Activated CD4-positive, CD25-positive, alpha-beta regulatory T cell treated with anti-CD3 and anti-CD28 coated beads, Interleukin-2, amount 50 U/mL, for 24 hours (primary cell): ENCODE measurements at places on chromosomes 2 and 18.

DNA sequence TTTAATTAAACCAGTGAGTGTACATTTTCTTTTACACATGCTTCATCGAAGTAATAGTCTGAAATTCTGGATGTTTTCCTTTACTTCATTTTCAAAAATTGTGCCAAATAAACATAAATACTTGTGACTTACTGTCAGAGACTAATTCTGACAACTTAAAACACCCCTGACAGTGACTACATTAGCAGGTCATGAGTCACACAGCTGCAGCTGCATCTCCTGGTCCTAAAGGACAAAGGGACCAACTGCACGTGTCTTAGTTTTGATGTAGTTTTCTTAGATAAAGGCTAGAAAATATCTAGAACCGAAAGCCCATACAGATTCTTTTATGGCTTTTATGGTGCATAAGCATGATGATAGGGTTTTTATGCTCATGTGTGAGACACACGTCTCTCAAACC is 29.6 kb upstream of the DSC3 start:
- ATAC-seq = no peak

- no peak for ATAC-seq
Measured at GRCh38 chr18:76674596-76674995, 147.8 kb upstream of the ZNF236 start.

GRCh38 chr18:23151414-23152099 is 16.3 kb downstream of the CABLES1 start:
- ATAC-seq = no peak

- ATAC-seq = no peak
Measured at GRCh38 chr2:219022616-219023015, 18.7 kb downstream of the CFAP65 start.

DNA sequence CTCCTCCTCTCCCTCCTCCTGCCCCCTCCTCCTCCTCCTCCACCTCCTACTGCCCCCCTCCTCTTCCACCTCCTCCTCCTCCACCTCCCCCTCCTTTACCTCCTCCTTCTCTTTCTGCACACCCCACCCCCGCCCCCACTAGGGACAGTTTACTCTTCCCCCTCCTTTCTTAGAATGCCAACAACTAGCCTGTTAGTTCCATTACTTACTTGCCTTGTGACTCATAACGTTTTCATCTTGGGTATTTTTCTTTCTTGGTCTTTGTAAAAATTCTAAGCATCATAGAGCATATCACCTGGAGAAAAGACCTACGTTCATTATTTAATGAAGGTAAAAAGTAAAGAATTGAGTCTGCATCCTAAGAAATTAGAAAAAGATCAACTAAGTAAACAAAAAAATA is 165.3 kb downstream of the NEDD4L start:
- no peak for ATAC-seq

- no peak for ATAC-seq
Measured at GRCh38 chr2:14642499-14642898, 10.0 kb downstream of the LRATD1 start.

DNA sequence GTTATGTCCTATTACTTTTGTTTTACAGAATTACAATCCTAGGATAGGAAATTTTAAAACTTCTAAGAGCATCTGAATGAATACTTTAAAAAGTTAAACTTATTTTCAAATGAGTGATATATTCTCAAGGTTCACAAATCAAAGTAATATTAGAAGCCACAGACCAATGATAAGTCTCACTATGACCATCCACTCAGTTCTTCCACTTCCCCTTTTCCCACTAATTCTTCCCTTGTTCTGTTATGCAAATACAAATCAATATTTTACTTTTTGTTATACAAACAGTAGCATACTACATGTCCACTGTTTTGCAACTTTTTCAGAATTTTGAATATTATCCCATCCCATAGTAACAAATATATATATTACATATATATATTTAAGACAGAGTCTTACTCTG is 20.2 kb downstream of the USP37 start:
- no peak for ATAC-seq
